ENCODE measurements at places on chromosomes 16 and 17.

DNA sequence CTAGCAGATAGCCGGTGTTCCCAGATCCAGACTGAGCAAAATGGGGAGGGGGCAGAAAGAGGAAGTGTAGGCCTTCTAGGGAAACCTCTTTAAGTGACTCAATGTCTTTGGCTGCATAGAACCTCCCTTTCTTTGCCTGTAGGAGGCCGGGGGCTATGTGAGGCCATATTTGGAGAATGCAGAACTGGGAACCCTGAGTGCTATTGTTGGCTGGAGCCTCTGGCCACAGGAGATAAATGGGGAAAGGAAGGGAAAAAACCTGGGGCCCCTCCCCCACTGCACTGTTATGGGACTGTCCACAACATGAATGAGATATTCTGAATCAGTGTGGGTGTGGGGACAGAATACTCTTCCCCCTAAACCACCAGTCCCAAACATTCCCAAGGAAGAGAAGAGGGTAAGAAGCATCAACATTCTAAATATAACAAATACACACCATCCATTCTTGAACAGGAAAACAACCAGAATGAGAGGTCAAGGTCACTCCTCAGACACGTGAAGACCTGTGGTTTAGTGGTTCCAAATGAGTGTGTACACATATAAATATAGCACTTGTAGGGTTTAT is 2.4 kb downstream of the VPS25 start:
- DNase-seq = no peak

GRCh38 chr16:27890866-27891265 is 172.6 kb downstream of the GSG1L start:
- no peak for DNase-seq

DNA sequence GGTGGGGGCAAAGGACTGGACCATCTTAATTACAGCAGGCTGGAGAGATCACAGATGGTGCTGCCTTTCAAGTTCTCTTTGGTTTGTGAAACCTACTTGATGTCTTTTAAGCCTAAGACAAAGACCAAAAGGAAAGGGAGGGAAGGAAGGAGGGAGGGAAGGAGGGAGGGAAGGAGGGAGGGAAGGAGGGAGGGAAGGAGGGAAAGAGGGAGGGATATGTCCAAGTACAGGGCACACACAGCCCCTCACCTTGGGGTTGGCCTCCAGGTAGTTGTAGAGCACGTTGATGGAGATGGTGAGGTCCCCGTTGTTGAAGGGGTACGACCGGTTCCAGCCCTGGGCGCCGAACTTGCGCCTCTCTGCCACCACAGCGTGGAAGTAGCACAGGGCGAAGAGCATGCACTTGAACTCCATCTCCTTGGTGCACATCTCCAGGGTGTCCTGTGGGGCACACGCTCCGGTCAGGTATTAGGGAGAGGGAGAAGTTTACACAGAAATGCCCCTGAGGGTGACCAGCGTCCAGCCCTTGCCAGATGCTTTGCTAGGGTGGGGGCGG is 55.4 kb downstream of the PGS1 start:
- DNase-seq = no peak

- DNase-seq = no peak
Observed at GRCh38 chr17:2081564-2081963, 26.7 kb downstream of the HIC1 start.
